CD8-positive, alpha-beta memory T cell (primary cell): ENCODE measurements at places on chromosomes 6 and 20. TPM values are rescaled to one million over a fixed set of nuclear protein-coding genes. Genes with fewer than 3 reads are reported as not detected.

DNA sequence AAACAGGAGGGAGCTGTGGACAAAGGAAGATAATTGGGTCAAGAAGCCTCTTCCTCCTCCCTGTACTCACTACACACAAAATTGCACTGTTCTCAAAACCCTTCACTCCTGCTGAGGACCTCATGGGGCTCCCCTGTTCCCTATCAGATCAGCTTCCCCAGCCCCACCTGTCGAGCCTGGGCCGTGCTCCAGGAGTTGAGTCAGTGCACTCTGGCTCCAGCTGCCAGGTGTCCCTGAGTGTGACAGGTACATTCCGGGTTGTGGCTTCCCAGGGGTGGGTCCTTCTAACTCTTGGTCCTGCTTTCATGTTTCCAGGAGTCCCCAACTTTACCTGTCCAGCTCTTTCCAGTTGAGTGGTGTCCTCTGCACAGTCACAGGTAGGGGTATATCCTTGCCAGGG lies 8.4 kb downstream of the RAB5IF start:
- no peak for DNase-seq

DNA sequence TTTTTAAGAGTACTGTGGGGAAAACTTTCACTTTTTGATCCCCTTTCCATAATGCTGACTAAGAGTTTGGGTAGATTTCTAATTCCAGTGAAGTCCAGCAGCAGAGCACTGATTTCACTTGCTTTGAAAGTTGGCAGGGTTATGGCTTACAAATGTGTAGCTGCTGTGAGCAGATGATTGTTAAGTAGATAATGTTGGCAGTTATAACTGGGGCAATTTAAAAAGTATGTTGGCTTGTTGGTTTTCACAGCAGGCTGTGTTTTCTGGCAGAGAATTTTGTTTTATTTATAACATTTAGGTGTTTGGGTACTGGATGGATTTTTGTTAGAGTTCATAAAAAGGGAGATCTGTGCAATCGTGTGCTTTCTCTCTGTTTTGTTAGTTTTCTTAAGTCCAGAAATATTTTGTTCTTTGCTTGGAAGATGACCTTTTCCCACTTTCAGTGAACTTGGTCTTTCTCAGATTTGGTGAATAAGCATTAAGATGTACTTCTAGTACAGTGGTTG lies 31.4 kb downstream of the AFDN start:
- DNase-seq = no peak

DNA sequence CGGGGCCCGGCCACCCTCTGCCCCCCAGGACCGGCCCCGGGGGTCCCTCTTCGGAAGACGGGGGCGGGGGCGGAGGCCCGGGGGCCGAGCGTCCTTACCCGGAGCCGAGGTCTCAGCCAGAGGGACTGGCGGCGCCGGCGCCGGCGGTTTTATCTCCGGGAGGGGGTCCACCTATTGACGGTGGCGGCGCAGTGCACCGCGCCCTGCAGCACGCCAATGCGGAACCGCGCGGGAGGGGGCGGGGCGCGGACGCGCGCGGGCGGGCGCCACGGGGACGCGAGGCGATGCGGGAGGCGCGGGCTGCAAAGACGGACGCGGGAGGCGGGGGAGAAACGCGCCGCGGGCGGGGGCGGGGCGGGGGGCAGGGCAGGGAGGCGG lies at the start of gene EEF1A2:
Gene EEF1A2, minus strand, starts transcription at position 124 of the 378 bp plus-strand sequence. CDS start 1,320 bp downstream, outside the sequence.
- DNase-seq = peak; percentile 58

DNA sequence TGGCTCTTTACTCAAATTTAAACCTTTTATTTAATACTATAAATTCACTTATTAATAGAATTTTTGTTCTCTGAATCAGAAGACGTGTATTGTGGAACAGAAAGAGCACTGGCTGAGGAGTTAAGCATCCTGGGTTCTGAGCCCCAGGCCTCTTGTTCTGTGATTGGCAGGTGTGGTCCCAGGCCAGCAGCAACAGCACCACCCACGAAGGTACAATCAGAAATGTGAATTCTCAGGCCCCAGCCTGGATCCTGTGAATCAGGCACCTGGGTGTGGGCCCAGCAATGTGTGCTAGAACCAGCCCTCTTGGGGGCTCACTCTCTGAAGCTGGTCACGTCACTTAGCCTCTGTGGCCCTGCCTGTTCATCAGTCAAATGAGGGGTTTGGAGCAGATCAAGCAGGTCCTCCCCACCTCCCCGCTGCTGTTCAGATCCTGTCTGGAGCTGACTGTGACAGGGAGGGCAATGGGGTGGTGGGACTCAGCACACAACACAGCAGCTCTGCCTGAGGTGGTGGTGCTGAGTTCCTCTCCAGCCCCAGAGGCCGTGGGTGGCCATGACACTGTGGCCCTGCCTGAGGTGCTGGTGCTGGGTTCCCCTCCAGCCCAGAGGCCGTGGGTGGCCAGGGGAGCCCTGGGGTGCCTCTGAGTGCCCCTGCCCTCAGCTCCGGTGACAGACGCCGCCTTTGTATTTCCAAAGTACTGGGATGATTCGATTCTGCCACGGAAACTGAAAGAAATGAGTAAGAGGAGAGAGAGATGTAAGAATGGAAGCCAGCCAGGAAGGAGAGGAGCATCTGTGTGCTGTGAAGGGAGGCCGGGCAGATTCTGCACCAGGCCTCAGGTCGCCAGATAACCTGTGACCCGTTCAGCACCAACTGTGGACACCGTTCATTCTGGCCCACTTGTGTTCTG lies 41.6 kb upstream of the FRMD1 start:
- no peak for DNase-seq

- DNase-seq = no peak
Measured at GRCh38 chr6:87152526-87152955, 2.8 kb upstream of the ZNF292 start.

Gene BPIFA1
- total RNA-seq = not detected
